ENCODE measurements at places on chromosomes 16 and 17.

GRCh38 chr17:49597928-49598655 lies 22.4 kb downstream of the NXPH3 start:
- no peak for DNase-seq

- DNase-seq = no peak
Observed at GRCh38 chr17:60463157-60463835, 41.0 kb downstream of the CHCT1 start.

DNA sequence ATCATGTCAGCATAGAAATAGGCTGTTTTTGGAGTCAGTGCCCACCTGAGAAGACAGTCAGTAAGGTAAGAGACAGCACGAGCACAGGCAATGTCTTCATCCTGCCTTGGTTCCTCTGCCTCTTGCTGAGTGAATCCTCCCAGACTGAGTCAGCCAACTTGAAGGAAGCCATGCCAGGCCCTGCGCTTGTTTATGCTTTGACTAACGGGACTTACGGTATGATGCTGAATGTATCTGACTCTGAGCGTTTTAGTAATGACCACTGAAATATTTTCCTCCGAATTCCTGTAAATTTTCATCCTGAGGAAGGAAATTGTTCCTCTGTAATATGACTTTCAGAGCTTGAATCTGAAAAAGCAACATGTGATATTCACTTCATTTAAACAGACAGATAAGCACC lies 18.0 kb downstream of the C17orf67 start:
- no peak for DNase-seq

GRCh38 chr16:19563377-19563776 lies 7.9 kb downstream of the VPS35L start:
- DNase-seq = no peak

DNA sequence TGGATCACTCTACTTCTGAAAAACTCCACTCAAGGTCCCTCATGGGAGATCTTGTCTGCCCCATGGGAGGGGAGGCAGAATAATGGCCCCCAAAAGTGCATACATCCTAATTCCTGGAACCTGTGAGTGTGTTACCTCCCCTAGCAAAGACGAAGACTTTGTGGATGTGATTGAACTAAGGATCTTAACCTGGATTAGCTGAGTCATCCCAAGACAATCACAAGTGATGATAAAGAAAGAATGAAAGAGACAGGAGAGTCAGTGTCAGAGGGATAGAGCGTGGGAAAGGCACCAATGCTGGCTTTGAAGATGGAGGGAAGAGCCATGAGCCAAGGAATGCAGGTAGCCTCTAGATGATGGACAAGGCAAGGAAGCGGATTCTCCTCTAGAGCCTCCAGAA lies 374.7 kb upstream of the DYNLRB2 start:
- DNase-seq = no peak

- no peak for DNase-seq
Observed at GRCh38 chr17:58492238-58493121, 4.3 kb upstream of the HSF5 start.

- DNase-seq = no peak
Observed at GRCh38 chr16:50068550-50068949, 2.8 kb downstream of the HEATR3 start.

GRCh38 chr17:28574526-28574925 lies 2.2 kb downstream of the ALDOC start:
- DNase-seq = no peak

GRCh38 chr17:66900126-66901010 lies 64.1 kb upstream of the CACNG4 start:
- no peak for DNase-seq

- DNase-seq = no peak
Observed at GRCh38 chr16:81592353-81592866, 147.8 kb downstream of the CMIP start.

DNA sequence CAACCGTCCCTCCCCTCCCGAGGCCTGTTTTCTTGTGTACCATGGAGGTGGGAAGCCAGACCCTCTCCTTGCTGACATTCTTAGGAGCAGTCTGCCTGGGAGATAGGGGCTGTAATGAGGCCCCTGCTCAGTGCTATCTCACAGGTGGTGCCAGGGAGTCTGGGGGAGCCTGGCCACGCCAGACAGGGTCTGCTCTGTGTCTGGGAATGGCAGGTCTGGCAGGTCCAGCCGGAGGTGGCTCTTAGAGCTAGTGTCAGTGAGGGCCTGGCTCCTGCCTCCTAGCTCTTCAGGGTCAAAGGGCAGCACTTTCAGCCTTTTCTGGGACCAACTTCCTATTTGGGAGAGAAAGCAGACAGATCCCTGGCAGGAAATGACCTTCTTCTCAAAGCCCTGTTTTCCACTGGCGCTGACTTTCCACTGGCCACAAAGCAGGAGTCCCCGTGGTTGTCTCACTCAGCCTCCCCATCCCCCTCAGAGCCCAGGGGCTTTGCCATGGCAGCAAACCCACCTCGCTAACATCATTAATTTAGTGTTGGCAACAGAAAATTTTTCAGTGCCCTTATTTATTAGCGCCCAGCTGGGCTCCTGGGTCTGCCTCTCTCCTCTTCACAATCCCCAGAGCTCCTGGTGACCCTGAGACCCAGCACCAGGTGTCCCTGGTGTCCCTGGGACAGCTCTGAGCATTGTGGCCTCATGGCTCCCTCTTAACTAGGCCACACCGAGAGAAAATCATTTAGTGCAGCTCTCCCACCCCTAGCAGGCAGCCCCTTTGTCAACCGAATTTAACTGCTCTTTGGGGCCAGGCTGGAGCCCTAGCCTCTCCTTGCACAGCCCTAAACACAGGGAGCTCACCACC lies 24.0 kb upstream of the DOK4 start:
- no peak for DNase-seq

DNA sequence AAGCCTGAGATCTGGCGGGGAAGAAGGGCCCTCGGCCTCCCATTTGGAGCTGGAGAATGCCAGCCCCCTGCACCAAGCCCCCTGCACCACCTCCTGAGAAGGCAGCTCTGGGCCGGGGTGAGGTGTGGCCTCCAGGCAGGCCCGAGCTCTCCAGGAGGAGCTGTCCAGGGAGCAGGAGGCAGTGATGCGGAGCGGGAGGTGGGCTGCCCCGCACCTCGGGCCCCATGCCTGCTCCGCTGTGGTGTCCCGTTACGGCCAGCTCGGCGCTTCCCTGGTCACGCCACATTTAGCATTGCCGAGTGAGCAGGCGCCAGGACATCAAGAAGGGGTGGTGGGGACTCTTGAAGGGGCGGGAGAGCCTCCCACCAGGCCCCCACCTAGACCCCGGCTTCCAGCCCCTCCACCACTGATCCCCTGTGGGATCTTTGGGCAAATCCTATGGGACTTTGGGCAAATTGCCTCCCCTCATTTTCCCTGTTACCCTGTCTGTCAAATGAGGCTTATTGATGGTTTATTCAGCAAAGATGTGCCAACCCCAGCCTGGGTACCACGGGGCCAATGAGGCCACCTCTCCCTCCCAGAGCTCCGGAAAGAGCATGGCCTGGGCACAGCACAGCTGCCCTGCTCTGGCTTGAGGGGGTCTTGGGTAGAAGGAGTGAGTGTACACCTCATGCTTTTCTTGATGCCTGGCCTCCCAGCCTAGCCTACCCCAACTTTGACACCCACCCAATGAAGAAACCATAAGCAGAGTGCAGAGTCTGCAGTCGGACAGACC lies 15.3 kb downstream of the FOXN1 start:
- no peak for DNase-seq

DNA sequence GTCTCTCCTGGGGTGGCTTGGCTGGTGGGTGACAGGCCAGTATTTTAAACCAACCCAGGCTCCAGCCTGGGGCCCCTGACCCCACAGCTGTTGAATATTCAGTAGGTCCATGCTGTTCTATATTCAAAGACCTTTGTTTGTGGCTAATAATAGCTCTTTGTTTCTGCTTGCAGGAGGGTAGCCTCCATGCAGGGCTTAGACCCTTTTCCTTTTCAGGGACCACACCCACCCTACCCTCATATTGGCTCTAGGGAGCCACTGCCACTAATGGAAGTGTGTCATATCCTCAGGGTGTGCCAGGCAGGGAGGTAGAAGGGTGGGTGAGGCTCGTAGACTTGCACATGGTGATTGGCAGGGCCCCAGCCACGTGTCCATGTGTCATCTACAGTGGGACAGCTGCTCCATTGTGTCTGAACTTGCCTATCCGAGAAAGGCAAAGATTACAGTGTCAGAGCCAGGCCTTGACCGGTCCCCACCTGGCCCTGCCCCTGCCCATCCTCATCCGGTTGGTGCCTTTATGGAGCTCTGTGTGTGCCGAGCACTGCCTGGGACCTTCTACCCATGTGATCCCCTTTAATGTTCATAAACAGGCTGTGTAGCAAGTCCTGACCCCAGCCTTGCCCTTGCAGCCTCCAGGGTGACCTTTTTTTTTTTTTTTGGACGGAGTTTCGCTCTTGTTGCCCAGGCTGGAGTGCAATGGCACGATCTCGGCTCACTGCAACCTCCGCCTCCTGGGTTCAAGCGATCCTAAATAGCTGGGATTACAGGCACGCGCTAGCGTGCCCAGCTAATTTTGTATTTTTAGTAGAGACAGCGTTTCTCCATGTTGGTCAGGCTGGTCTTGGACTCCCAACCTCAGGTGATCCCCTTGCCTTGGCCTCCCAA lies 22.1 kb downstream of the TMC7 start:
- DNase-seq = no peak

GRCh38 chr16:88455610-88456355 lies 2.7 kb downstream of the ZFPM1 start:
- peak; percentile 68 for DNase-seq

GRCh38 chr17:32111141-32111771 lies 31.0 kb upstream of the RHOT1 start:
- DNase-seq = peak; percentile 8

DNA sequence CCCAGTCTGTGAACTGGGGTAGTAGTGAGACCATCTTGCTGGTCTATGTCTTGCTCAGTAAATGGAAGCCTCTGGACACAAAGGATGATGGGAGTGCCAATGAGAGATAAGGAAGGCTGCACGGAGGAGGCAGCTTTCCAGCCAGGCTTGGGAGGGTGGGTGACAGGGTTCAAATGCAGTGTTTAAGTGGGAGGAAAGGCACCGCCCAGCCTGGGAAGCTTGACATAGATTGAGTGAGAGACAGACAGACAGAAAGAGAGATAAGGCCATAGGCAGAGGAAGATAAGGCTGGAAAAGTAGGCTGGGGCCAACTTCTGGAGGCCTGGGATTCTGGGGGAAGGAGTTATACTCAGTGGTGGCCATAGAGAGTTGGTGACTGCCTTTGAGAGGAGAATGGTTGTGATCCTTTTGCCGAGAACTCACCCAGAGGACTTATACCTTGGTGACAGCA lies 7.2 kb upstream of the COL1A1 start:
- no peak for DNase-seq

DNA sequence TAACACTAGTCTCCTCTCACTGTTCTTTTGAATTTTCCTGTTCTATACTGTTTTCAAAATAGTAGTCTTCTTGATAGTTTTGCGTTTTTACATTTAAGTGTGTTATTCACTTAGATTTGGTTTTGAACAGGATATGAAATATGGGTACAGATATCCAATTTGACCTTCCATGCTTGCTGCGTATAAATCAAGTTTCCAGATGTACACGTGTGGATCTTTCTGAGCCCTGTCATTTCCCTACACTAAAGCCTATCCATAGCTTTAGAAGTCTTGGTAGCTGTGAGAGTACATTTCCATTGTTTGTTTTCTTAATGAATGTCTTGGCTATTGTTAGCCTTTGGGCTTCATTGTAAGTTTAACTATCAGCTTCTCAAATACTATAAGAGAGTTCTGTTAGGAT lies 20.4 kb downstream of the CYLD start:
- no peak for DNase-seq

DNA sequence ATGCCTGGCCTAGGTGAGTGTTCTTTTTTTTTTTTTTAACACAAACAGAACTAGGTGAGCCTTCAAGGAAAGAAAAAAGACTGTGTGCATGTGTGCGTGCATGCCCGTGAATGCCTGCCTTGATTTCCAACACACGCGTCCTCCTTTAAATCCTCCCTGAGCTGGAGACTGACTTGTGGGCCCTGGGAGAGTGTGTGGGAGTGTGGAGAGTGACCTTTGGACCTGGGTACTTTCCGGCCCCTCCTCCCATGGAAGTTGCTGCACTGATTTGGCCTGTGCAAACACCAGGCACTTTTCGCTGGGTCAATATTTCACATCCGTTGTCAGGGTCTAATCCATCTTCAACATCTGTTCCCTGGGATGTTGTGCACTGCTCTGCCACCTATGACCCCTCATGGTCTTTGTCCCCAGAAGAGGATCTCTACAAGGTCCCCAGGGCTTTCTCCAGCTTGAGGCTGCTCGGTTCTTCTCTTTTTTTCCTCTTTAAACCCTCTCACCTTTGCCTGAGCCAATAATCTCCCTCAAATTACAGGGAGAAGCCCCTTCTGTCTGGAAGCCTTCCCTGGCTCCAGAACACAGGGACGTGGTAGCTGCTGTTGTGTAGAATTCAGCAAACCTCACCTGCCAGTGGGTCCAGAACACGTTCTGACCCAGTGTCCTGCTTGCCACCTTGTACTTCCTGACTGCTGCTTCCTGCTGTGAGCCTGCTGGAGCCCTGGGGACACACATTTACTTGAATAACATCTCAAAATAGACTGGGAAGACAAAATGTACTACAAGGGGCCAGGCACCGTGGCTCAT lies 20.8 kb upstream of the ATP5MC1 start:
- no peak for DNase-seq

DNA sequence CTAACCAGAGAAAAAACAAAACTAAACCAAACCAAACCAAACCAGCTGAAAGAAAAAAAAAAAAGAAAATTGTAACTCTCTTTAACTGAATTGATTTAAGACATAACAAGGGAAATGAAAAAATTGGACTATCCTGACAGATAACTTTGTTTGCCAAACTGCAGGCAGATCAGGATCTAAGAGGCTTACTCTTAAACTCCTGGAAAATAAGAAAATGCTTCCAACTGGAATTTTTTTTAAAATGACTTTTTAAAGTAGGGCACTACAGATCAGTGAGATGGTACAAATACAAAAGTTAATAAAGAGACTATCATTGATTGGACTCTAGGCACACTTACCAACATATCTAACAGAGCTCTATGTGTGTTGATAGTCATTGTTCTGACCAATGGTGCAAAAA lies 125.5 kb upstream of the KCNJ16 start:
- no peak for DNase-seq

DNA sequence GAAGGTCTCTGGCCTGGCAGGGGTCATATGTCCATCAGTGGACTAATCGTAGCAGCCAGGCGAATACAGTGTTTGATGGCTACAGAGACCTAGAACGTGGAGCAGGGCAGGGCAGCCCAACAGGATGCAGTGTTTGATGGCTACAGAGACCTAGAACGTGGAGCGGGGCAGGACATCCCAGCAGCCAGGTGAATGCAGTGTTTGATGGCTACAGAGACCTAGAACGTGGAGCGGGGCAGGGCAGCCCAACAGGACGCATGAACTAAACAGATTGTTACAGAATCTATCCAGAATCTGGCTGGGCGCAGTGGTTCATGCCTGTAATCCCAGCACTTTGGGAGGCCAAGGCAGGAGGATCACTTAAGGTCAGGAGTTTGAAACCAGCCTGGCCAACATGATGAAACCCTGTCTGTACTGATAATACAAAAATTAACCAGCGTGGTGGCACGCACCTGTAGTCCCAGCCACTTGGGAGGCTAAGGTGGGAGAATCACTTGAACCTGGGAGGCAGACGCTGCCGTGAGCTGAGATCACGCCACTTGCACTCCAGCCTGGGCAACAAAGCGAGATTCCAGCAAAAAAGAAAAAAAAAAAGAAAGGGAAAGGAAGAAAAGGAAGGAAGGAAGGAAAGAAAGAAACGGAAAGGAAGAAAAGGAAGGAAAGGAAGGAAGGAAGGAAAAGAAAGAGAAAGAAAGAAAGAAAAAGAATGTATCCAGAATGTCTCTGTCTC lies 65.2 kb upstream of the RPH3AL start:
- DNase-seq = no peak

- no peak for DNase-seq
Observed at GRCh38 chr17:76137001-76137350, 4.1 kb downstream of the FOXJ1 start.

All from stimulated activated CD4-positive, alpha-beta T cell treated with anti-CD3 and anti-CD28 coated beads, Interleukin-2, amount 100 ng/mL, for 48 hours (primary cell).